Fibroblast of skin of right quadriceps (primary cell): ENCODE measurements at places on chromosomes 7 and 10.

DNA sequence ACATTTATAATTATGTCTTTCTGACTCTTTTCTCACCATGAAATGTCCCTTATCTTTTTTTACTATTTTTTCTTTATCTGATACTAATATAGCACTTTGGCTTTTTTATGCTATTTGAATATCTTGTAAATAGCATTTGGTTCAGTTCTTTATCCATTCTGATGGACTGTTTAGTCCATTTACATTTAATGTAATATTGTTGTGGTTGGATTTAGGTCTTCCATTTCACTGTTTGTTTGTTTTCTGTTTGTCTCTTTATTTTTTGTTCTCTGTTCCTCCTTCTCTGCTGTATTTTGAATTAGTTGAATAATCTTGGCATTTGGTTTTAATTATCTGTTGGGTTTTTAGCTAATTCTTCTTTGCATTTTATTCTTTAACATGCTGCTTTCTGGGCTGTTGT is 89.8 kb downstream of the ANKIB1 start:
- no peak for DNase-seq

GRCh38 chr10:50604809-50605208 is 18.9 kb downstream of the SGMS1 start:
- no peak for DNase-seq

- DNase-seq, result no peak
These were observed 255.7 kb upstream of the PPP2R2D start for GRCh38 chr10:131644864-131645658.

DNA sequence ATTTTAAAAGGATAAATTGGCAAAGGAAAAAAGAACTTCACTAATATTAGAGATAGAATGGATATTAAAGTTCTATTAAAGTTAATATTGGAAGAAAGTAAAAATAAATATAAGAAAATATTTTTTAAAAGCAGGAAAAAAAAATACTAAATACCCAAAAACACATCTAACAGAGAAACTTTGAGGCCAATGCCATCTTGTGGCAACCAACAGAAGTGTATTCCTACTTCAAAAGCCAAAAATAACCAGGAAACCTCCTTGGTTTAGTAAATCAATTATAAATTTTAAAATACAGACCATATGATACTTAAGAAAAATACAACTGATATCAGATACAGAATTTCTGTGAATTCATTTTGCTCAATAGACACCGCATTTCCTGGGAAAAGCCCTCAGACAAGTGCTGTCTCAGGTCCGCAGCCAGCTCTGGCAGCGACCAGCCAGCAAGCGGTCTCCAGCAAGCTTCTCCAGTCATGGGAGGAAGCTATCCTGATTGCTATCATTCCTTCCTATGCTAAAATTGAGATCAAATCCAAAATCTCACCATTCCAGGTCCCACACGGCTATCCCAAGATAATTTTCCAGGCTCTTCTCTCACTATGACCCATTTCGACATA is 65.3 kb downstream of the LMBR1 start:
- peak; percentile 3 for DNase-seq

DNA sequence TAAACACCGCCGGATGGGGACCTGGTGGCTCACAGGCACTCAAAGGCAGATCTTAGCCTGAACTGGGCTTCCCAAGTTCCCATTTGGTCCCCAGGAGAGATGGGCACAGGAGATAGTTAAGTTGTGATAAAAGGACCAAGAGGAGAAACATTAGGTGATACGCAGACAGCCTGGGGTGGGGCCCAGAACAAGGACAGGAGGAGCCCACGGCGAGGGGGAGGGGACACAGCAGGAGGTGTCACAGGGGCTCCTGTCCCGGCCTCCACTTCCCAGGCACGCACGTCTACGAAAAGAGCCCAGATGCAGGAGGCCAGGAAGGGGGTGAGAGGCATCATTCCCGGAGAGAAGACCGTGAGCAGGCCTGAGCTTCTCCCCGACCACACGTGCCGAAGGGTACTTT is 16.3 kb upstream of the DNAAF5 start:
- DNase-seq, result no peak

DNA sequence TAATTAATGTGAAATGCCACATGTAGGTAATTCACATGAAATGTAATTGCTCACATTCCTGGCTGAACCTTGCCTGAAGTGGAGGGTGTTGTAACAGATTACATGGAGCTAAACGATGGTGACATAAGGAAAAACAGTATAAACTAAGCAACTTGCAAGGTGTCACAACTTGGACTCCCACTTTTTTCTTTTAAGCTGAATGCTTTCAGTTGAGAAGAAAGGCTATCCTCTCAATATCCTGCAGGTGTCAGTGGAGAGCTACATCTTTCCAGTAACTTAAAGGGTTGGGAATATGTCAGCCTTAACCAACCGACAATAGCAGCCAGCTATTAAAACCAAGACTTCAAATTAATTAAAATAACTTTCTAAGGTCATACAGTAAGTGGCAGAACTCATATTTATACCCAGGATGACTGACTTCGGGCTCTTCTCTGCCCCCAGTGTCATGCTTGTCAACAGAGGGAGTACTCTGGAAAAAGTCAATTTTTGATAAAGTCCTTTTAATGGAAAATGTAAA is 33.7 kb downstream of the NRBF2 start:
- peak; percentile 72 for DNase-seq

DNA sequence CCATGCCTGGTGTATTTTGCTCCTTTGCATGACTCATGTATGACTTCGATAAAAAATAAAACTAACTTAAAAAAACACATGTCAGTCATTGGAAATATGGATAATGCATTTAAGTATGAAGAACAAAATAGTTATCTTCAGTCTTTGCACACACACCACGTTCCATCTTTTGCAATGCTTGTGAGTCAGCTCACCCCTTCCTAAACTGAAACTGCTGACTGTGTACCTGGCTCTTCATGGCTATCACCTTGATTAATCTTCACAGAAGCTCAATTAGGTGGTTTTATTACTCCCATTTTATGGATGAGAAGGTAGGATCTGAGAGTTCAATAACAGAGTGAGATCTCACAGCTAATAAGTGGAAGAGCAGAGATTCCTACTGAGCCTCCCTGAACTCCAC is 79.5 kb downstream of the CARD11 start:
- DNase-seq, result no peak

DNA sequence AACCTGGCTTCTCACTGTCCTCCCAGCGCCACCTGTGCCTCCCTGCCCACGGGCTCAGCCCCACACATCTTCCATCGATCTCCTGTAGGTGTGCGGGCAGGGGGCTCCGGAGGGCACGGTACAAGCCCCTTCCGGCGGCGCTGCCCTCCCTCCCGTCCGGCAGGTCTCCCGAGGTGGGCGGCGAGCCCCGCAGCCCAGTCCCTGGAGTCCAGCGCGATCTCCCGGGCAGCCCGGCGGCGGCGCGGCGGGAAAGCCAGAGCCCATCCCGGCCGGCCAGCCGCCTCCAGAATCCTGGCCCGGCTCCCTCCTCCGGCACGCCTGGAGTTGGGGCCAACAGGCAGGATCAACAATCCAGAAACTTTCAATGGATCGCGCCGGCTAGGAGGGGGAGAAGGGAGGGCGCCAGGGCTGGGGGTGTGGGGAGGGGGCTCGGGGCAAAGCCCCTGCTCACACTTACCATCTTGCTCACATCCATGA is 100.1 kb downstream of the HIP1 start:
- DNase-seq, result peak; percentile 37

DNA sequence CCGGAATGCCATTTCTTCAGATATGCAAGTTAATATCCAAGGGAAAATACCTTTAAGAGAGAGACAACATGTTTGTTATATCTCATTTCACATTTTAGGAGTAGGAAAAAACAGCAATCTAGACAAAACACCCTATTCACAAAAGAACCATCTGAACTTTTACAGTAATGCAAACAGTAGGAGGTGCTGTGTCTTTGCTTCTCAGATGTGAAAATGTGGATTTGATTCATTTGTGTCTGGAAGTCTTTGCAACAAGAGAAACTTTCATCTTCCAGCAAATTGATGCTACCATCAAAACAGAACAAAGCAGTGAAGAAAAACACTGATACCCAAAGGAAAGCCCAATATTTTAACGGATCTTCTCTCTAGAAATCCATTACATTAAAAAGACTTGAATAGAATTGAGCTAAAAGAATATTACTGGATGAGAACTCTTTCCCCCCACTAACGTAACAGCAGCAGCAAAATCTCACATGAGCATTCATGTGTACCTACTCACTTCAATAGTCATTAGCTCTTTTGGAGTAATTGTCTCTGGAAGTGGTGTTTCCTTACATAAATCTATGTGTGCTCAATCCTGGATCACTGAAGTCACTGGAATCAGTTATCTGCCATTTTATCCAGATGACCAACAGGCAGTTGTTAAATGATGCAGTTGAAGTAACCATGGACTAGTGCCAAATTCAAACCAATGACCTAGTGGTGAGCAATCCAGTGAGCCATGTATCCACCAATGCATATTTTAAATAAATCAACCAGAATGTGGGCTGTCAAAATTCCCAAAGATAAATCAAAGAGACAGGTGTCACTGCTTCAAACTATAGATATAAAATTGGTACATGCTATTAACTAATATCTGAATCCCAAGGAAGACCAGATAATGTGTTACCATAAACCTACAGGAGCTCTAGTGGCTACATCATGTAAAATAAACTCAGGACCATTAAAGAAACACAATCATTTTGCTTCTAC is 1.8 kb downstream of the SEMA3C start:
- DNase-seq, result peak; percentile 65

DNA sequence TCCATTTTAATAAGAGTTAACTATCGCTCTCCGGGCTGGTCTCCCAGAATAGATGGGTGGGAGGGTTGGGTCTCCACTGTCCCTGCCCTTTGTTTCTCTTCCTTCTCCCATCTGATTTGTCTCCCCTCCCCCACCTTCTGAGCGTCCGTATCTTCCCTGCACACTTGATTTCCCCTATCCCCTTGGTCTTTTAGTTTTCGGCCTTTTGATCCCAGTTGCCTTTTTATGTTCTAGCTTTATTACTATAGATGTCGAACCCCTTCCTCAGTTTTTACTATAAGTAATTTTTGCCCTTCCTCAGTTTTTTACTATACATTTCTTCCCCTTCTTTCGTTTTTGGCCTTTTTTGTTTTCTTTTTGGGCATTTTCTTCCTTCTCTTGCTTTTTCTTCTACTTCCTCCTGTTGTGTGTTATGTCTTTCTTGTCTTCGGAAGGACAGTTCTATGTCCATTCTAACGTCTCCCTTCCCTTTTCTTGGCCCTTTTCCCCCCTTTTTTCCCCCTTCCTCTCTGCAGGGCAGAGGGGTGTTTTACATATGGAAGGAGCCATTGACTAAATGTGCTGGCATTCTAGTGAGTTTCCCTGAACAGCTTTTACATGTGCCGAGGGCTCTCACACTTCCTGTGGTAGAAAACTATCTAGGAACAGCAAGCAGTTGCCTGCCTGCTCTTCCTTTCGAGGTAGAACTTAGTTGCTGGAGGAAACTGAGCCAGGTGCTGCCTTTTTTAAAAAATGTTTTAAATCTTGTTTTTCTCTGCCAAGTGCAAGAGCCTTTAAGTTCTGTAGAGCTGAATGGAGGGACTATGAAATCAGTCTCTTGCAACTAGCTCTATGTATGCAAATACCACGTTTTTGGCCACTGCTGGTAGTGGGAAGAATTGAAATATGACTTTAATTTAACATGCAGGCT is 2.8 kb downstream of the TET1 start:
- peak; percentile 66 for DNase-seq

DNA sequence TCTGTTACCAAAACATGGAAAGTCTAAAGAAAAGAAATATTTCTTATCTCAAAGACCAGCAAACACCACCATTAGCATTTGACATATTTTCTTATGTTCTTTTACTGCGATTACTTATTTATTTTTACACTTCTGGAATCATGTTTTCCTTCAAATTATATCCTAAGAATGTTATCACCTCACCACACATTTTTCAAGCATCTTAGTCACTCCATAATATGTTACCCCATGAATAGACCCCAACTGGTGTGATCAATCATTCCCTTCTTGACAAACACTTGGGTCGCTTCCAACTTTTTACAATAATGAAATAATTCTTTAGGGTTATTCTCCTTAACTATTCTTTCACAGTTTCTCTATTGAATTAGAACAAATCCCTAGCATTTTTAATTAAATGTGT is 67.4 kb downstream of the AMPH start:
- DNase-seq, result peak; percentile 43

- no peak for DNase-seq
These were observed 132.5 kb upstream of the WNT16 start for GRCh38 chr7:121196286-121196685.

DNA sequence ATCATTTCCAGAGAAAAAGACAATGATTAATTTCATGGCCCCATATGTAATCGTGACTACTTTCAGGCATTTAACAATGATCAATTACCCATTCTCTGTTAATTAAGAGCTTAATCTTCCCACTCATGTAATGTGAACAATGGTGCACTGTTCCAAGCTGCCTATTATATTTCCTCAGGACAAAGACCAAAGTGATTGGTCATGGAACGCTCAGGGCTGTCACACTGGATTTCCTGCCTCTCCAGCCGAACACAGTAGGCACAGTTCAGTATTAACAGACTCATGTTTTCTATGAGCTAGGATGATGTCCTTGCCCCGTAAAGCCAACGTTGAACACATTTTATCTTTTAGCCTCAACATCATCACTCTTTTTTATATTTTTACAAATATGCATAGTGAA is 142.7 kb upstream of the FZD8 start:
- no peak for DNase-seq

DNA sequence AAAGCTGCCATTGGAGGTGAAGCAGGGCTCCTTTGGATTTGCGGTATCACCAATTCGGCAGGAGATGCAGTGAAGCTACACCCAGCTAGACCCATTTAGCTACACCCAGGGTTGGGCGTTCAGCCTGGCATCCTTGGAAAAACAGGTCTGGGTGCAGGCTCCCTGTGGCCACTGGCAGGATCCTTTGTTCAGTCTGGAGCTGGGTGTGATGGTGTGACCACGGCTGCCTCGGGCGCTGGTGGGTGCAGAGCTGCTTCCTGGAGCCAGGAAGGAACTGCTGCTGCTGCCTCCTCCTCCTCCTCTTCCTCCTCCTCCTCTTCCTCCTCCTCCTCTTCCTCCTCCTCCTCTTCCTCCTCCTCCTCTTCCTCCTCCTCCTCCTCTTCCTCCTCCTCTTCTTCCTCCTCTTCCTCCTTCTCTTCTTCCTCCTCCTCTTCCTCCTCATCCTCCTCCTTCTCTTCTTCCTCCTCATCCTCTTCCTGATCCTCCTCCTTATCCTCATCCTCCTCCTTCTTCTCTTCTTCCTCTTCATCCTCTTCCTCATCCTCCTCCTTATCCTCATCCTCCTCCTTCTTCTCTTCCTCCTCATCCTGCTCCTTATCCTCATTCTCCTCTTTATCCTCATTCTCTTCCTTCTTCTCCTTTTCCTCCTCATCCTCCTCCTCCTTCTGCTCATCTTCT is 84.0 kb downstream of the GRK5 start:
- no peak for DNase-seq

DNA sequence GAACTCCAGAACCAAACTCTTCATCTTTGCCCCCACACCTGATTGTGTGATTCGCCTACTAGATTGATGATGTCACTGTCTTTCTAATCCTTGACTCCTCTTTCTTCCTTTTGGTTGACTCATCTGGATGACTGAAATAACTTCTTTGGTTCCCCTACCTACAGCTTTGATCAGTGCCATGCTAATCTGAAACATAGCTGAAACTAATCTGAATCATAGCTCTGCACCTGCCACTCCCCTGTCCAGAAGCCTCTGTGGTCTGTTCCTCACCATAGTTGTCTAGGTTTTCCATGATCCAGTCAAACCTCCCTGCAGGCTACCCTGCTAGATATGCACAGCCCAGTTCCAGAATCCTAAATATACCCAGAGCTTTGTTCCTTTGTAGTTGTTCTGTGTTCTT is 51.9 kb downstream of the ZNF365 start:
- peak; percentile 50 for DNase-seq

- no peak for DNase-seq
These were observed 126.0 kb downstream of the DNAJB6 start for GRCh38 chr7:157462840-157463239.

- DNase-seq, result peak; percentile 35
These were observed 98.9 kb downstream of the LHPP start for GRCh38 chr10:124560377-124561105.
